T-helper 2 cell treated with Interferon-gamma antibody and Interleukin-4, amounts not matched to agents 5 μg/mL and 100 μg/mL, for 36 hours (primary cell): ENCODE measurements at places on chromosomes 3 and 15.

- DNase-seq = no peak
Measured at GRCh38 chr15:28003302-28004037, 95.6 kb downstream of the OCA2 start.

GRCh38 chr15:49379996-49380395 lies 43.0 kb upstream of the FGF7 start:
- DNase-seq = no peak

GRCh38 chr3:182725372-182726251 lies 67.7 kb upstream of the ATP11B start:
- DNase-seq = no peak

DNA sequence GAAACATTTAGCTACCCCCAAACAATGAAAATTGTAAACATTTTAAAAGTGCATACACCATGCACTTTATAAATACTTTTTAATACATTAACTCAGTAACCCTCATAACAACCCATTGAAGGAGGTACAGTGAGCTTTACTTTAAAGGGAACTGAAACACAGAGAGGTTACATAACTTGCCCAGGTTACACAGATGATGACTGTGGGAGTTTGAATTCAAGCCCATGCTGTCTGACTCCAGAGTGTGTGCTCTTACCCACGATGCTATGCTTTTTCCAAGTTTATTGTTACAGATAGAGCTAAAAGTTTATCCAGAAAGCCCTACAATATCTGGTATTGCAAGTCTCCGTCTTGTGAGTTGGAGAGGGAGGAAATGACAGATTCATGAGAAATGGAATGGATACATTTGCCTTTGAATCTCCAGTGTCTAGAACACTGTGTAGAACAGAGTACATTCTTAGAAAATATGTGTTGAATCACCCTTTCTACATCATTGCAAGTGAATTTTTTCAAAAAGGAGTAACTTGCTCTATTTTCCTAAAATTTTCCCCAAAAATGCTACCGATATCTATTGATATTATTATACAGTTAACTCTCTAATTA lies 428.3 kb downstream of the NAALADL2 start:
- DNase-seq = no peak

DNA sequence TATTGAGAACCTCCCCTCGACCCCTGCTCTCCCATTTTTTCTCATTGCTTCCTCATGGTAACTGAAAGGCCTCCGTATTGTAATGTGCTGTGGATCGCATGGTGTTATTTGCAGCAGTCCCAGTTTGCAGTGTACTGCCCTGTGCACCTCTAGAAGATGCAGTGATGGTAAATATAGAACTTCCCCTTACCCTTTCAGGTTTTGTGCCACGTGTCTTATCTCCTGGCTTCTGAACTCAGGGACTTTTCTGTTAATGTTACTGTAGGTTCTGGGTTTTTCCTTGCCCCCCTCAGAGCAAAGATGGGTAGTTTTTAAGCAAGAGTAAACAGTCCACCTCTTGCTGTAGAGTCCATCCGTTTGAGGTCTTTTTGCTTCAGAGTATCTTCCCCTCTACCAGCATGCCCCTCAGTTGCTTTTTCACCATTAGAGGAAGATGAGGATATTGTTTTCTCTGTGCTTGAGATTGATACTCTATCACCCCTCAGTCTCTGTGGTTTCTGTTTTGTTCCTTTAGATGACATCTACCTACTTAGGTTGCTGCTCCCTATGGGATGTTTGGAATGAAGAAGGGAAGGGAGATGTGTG lies 22.4 kb downstream of the CHD2 start:
- no peak for DNase-seq

GRCh38 chr3:62669161-62669560 lies 206.1 kb downstream of the CADPS start:
- DNase-seq = no peak

DNA sequence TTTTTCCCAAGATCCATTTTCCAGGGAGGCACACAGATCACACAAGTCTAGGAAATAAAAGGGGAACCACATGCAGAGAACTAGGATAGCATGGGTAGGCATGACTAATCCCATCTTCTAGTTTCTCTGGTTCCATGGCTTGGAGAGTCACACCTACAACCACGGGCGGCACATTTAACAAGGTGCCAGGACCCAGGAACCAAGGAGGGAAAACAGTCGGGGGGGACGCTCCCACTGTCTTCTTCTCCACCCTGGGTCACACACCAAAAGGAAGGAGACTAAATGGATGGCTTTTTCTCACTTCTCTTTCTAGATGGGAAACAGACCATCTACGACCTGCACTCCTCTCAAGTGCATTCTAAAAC lies 4.6 kb upstream of the SMCO1 start:
- no peak for DNase-seq

GRCh38 chr15:74406992-74407705 lies 26.6 kb downstream of the SEMA7A start:
- no peak for DNase-seq

DNA sequence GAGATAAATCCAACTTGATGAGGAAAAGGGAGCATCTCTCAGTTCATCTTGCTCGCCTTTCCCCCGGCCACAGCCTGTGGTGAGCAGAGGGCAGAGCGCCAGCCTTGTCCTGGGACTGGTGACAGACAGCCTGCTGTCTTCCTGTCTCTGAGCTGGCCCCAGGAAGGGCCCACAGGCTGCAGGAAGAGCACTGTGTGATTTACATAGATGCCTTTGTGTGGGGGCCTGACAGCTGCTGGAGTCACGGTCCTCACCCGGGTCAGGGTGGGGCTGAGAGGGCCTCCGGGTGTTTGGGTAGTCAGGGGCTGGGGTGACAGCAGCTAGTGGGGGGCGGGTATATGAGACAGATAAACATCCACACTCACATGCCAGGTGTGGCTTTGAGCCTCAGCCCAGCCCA lies 29.3 kb downstream of the PLA2G4D start:
- no peak for DNase-seq

DNA sequence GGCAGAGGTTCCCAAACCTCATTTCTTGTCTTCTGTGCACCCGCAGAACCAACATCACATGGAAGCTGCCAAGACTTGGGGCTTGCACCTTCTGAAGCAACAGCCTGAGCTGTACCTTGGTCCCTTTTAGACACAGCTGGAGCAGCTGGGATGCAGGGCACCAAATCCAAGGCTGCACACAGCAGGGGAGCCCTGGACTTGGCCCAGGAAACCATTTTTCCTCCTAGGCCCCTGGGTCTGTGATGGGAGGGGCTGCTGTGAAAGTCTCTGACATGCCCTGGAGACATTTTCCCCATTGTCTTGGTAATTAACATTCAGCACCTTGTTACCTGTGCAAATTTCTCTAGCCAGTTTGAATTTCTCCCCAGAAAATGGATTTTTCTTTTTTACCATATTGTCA lies 33.6 kb upstream of the TMEM45A start:
- DNase-seq = no peak
